Bronchial epithelial cell (primary cell): ENCODE measurements at places on chromosomes 3 and 15.

- no peak for DNase-seq
These were observed 515.9 kb downstream of the NLGN1 start for GRCh38 chr3:173913397-173913796.

DNA sequence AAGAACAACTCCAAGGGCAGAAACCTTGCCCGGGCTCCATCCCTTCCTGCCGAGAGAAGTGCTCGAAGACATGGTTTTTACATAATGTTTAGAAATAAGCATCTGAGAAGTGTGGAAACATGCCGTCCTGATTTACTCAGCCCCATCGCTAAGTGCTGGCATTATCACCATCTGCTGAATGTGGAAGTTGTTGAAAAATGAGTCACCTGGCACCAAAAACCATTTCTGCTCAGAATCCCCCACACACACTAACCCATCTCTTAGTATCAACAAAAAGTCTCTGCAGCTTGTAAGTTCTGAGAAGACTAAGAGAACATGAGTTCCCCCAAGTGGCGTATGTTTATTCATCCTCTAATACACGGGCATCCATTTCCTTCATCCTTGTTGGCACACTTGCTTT lies 51.0 kb upstream of the ARL8B start:
- DNase-seq, result peak; percentile 58

DNA sequence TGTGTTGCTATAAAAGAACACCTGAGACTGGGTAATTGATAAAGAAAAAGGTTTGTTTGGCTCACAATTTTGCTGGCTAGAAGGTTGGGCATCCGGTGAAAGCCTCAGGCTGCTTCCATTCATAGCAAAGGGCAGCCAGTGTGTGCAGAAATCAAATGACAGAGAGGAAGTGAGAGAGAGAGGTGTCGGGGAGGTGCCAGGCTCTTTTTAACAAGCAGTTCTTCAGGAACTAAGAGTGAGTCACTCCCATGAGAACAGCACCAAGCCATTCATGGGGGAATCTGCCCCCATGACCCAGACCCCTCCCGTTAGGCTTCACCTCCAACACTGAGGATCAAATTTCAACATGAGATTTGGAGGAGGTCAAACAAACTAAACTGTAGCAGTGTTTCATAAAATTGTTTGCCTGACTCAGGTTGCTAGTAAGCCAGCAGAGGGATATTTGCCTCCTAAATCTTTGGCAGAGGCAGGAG lies 4.5 kb upstream of the PARP15 start:
- peak; percentile 79 for DNase-seq

GRCh38 chr3:59117396-59117795 lies 67.6 kb upstream of the CFAP20DC start:
- no peak for DNase-seq

DNA sequence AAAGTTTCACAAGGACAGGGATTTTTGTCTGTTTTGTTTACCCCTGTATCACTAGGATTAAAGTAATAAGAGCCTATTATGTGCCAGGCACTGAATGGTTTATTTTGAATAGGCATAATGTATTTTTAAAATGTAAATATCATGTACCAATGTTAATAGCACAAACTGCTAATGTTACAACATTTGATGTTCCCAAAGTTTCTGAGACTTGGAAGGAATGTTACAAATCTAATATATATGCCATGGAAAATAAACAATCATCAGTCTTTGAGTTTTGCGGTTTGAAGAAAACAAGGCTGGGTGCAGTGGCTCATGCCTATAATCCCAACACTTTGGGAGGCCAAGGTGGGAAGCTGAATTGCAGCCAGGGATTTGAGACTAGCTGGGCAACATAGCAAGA lies 159.4 kb downstream of the CDIN1 start:
- DNase-seq, result no peak

DNA sequence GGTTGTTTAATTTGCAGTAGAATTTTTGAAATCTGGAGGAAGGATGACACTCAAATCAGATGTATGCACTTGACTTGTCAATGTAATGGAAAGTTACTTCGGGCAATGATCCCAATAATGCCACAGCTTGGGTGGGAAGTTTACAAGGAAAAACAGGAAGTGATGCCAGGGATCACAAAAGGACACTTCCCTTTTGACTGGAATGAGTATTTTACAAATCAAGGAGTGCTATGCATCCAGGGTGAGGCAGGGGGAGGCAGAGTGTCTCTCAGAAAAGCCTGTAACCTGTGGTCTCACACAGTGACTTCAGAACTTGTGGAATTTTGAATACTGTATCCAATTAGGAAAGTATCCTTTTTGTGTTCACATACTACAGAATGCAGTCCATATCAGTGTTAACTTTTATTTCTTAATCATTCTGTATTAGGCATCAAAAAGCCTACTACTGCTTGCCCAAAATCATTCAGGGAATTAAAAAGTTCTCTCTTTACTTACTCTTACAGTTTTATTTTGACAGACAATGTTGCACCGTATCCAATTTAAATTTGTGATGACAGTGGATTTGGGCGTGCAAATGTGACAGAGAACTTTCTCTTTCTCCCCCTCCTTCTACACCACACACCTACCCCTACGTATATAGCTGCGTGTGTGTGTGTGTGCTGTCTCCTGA lies 445.1 kb downstream of the MECOM start:
- peak; percentile 63 for DNase-seq

GRCh38 chr3:128277378-128278069 lies 124.2 kb downstream of the EEFSEC start:
- DNase-seq, result no peak

DNA sequence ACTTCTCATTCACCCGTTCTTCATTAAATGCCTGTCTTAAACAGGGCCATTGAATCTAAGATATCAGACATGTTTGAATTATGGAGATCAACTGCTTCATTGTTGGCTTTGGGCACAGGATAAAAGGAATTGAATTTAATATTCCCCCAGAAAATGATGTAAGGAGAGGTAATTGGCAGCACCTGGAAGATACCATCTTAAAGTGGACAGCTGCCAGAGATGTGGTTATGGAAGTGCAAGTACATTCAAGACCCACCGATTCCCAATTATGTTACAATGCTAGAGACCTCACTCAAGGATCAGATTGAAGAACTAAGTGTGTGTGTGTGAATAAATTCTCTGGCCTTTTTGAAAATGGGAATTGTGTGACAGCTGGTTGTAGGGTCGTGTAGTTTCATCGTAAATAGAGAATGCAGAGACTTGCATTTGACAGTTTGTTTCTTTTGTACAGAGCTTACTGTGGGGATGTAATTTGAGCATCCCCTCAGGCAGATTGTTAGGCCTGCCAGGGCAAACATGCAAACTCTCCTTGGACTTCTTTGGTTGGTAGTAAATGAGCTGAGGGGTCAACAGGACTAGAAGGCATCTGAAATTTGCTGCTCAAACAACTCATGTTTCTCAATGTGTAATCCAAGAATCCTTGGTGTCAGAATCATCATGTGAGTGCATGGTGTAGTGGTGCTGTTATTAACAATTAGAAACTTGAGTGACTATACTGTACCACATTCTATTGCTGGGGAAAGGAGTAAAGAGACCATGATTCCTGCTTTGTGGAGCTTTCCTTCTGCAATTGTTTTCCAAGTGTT lies 359.2 kb upstream of the THRB start:
- no peak for DNase-seq

- DNase-seq, result no peak
These were observed 68.1 kb downstream of the TFRC start for GRCh38 chr3:196013587-196014487.

- DNase-seq, result no peak
These were observed 189.2 kb upstream of the FEZF2 start for GRCh38 chr3:62562596-62562995.

GRCh38 chr3:171867981-171868380 lies 24.8 kb downstream of the TMEM212 start:
- DNase-seq, result no peak

- no peak for DNase-seq
These were observed 19.8 kb downstream of the MAP4 start for GRCh38 chr3:47996440-47996839.

DNA sequence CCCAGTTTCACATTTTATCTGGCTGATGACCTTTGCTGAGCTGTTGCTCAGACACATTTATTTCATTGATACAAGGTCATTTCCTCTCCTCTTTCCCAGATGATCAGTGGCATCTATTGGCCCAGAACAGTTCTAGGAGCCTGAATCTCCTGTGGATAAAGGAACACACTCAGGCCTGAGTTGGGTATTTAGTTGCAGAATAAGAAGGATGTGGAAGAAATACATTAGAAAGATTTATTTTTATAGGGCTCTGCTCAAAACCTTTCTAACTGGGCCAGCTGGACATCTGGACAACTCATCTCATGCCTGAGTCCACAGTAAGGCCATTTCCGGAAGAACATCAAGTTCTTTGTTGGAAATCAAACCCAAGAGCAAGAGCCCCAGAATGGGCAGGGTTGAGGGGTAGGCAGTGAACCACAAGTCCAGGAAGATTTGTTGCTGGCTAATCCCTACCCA lies 19.7 kb upstream of the MFGE8 start:
- DNase-seq, result no peak

- no peak for DNase-seq
These were observed 37.8 kb downstream of the PTH1R start for GRCh38 chr3:46915297-46915822.

GRCh38 chr3:13015286-13016082 lies 57.7 kb downstream of the IQSEC1 start:
- no peak for DNase-seq

GRCh38 chr3:50652709-50653108 lies 22.0 kb upstream of the DOCK3 start:
- DNase-seq, result peak; percentile 44

DNA sequence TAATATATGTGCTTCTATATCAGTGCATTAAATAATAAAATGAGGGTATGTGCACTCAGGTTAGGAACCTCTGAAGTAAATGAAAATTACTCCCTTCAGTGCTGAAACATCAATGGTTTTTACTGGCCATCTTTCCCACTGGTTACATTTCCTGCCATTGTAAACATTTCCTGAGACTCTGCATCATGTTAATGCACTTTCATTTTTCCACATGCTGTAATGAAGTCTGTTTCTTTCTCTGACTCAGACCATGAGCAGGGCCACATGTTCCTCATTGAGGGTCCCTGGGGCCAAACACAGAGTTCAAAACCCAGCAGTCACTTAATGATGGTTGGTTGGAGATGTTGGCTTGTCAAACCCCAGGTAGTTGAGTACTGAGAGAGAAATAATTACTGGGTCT lies 15.3 kb downstream of the FAM3D start:
- no peak for DNase-seq

GRCh38 chr3:149771652-149772271 lies 19.5 kb upstream of the COMMD2 start:
- peak; percentile 35 for DNase-seq

GRCh38 chr3:36908647-36909180 lies 36.1 kb downstream of the TRANK1 start:
- DNase-seq, result no peak

DNA sequence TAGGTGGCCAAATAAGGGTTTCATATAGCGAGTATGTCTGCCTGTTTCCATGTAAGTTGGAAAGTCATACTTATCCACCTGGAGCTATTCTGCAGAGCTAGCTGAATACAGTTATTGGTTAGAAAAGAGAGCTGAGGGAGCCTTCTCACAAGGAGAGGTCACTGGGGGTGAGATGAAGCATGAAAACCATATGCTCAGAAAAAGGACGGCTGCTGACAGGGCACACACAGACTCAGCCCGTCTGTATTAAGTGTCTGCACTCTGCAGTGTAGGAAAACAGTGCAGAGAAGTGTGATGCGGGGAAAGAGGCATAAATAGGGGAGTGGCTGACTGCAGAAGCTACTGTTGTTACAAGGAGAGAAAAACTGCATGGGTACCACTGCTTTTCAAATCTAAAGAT lies 58.2 kb downstream of the C3orf70 start:
- no peak for DNase-seq

DNA sequence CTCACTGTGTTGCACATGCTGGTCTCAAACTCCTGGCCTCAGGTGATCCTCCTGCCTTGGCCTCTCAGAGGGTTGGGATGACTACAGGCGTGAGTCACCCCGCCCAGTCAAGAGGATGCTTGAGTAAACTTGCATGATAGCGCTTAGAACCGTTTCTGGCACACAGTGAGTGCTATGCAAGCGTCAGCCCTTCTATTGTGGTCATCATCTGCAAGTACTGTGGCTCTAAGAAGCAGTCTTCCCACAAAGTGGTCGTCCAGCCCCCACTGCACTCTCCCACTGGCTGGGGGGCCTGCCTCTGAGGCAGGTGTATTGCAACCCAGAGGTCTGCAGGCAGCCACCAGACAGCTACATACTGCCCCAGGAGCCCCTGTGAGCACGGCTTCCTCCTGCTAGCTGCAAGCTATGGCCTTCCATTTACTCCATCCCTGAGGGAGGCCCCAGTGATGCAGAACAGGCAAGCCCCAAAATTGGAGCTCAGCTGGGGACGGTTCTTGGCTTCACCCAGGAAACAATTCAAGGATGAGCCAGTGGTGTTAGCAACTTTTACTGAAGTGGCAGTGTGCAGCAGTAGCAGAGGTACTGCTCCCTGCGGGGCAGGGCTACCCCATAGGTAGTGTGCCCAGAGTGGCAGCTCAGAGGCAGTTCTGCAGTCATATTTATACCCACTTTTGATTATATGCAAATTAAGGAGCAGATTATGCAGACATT lies 95.4 kb downstream of the LSM3 start:
- peak; percentile 75 for DNase-seq

DNA sequence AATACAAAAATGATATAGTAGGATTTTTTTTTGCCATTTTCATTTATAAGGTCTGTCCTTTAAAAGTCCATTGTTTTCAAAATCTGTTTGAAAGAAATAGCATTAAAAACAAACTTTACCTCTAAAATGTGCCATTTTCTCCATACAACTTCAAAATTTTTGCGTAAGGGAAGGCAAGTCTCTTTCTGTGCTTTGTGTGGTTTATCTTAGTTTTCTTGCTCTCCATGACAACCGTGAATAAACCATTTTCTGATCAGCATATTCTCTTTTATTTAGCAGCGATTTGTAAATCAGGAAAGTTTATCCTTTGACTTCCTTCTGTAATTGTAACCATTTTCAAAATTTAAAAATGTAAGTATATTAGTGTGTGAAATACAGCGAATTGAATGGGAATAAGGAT lies 147.9 kb upstream of the CGNL1 start:
- no peak for DNase-seq

DNA sequence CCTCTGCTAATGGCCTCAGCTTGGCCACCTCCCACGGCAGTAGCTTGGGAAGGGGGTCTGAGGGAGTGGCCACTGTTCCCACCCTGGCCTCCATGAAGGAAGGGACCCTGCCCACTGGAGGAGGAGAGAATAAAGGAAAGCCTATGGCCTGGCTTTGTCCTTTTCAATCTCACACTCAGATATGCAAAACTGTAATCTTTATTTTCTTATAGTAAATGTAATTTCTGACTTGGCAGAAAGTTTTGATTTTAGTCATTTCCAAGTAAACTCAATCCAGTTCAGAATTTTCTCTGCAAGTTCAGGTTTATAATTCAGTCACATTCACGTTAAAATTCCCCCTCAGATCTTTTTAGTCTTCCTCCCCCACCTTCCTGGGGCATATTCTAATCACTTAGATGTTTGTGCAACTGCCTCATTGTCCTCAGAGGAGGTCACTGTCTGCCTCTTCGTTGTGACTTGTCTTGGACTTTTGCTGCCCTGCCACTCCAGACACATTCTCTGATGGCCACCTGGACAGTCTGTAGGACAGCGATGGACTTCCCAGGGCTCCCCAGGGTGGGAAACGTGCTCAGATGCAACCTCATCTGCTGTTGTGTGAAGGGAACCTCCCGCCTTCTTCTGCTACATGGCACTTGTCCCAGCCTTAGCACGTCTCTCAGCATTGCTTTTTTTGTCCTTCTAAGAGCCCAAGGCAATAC lies 222.8 kb upstream of the TBL1XR1 start:
- no peak for DNase-seq

- DNase-seq, result no peak
These were observed 118.7 kb downstream of the KCNH8 start for GRCh38 chr3:19267040-19267439.
